HCT116 (cell line): ENCODE measurements at places on chromosomes 1 and 21.

DNA sequence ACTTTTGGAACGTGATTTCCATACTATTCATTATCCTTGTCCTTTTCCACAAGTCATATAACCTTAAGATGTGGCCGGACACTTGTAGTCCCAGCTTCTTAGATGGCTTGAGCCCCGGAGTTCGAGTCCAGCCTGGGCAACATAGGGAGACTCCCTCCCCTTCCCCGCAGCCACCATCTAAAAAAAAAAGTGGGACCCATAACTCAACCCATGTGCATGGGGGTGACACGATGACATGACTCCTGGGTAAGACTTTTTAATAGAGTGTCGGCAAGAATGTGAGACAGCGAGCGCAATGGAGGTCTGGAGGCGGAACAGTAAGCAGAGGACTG, 25.7 kb downstream of the MIA3 start:
- peak; percentile 32 for DNase-seq

GRCh38 chr1:43949678-43950077, 2.9 kb downstream of the IPO13 start:
- no peak for DNase-seq

DNA sequence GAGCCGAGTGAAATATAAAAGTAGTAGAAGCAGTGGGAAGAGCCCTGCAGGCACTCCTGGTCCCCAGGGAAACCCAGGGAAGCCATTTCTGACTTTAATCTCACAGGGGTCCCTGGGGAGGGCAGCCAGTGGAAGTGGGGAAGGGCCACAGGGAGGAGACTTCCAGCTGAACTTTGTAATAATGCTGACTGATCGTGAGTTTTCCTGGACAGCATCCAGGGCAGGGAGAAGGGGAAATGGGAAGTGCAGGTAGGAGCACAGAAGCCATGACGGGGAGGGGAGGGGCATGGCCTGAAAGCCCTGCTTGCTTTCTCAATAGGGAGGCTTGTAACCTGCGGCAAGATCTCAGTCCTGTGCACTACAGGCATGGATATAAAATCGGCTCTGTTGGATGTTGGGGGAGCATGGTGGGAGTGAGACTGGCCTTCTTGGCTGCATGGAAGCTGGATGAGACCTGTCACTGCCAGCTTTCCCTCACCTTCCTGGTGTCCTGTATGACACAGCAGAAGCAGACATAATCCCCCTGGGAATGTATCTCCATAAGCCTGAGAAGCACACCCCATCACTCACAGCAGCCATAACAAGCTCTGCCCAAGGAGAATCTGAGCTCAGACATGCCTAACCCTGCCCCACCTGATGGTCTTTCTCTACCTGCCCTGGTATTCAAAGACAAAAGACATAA, 15.1 kb upstream of the MX1 start:
- no peak for DNase-seq

DNA sequence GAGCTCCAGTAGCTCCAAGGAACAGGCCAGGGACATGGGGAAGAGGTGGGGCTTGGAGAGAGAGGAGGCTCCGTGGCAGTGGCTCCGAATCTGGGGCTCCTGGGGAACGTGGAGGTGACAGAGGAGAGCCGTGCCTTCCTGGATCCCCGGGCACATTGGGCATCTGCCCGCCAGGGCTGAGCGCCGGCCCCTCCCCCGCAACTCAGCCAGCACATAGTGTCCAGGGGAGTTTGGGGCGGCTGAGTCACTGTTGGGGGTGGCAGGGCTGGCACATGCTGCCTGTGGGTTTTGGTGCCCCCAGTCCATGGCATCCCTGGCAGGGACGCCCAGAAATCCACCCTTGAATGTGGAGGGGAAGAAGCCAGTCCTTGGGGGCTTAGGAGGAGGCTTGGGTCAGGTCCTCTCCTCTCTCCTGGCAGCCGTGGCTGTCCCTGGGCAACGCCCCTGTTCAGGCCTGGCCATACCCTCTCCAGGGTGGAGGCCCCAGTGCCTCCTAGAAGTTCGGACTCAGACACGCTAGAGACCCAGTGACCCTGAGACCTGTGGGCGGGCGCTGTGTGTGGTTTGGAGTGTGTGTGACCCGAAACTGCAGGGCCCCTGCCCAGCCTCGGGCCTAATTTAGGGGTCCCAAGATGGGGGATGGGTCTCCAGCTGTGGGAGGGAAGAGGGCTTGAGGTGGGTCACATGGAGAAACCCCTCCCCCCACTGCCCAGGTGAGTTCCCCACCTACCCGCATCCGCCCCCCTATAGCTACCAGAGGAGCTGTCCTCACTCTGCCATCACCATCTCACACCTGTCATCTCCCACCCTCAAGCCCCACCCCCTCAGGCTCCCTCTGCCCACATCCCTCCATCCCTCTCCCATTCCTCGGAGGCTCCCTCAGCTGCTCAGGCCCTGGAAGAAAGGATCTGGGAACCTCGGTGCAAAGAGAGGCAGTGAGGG, 1.6 kb downstream of the HSPB7 start:
- DNase-seq = no peak
